DMS79 treated with DMSO at 0.1 percent for 48 hours (cell line): ENCODE measurements at places on chromosomes 4 and X.

- DNase-seq, result no peak
Measured at GRCh38 chrX:24423960-24424359, 41.1 kb upstream of the PDK3 start.

GRCh38 chrX:69158166-69158980, 6.9 kb downstream of the PJA1 start:
- DNase-seq, result peak; percentile 67

DNA sequence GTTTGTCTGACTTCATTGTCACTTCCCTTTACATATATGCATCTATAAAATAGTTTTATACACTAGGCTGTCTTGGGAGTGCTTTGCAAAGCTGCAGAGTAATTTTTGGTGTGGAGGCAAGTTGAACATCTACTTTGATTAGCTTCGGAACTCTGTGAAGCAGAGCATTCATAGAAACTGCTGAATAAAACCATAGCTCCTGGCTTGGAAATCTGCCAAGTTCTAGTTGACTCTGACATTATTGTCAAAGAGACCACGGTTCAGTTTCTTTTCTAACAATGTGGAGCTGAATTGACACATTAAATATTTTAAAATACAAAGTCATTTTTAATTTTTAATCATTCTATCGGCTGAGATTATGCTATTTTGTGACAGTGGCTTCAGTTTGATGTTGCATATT, 335.0 kb downstream of the BMPR1B start:
- DNase-seq, result no peak

DNA sequence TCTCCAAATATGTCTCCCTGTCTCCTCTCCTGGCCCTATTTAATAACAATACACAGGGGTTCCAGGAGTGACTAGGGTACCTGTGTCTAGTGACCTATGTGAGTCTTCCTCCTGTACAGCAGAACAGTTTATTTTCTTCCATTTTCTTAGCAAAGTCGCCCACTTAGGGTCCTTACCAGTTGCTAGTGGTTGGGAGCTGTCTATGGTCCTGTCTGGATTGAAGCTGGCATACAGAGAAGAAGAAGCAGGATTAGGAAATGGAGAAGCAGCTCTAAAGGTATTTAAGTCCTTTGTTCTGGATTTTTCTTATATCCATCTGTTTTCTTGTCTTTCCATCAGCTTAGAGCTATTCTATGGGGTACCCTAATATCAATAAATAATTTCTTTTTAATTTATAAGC, 587.1 kb upstream of the CPEB2 start:
- no peak for DNase-seq

- DNase-seq, result no peak
Measured at GRCh38 chrX:19867411-19867732, 20.0 kb downstream of the SH3KBP1 start.

DNA sequence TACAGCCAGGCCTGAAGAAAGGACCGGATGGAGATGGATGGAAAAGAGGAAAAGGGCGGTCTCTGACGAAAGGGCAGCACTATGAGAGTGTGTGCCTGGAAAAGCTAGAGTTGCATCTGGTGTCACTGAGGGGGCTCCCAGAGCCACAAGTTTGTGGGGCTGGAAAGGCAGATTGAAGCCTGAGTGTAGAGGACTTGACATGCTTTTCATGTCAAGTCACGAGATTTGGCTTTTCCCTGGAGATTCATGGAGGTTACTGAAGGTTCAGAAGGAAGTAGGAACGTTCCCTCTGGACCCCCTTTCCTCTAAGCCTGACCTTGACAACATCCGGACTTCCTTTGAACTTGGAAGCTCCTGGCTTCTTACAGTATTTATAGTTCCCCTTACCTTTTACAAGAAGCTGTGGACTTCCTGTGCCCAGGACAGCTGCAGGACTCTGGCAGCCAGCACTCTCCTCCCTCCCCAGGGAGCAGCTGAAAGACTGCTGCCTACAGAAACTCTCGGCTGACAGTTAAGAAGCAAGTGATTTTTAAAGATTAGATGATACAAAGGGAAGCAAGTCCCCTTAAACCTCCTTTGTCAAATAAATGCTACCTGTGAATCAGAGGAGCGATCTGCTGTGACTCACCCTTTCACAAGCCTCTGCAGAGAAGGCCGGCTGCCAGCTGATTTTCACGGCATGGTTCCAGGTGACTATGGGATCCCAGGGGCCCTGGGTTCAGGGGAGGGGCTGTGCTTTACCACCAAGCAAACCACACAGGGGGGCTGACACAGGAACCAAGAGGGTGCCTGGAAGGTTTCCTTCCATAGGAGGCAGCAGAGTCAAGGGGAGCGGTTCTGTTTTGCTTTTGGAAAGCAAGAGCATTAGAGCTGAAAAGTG, 72.9 kb upstream of the STIM2 start:
- DNase-seq, result peak; percentile 11
